ENCODE measurements at places on chromosomes 12 and 14. TPM values are rescaled to one million over a fixed set of nuclear protein-coding genes. Genes with fewer than 3 reads are reported as not detected.

DNA sequence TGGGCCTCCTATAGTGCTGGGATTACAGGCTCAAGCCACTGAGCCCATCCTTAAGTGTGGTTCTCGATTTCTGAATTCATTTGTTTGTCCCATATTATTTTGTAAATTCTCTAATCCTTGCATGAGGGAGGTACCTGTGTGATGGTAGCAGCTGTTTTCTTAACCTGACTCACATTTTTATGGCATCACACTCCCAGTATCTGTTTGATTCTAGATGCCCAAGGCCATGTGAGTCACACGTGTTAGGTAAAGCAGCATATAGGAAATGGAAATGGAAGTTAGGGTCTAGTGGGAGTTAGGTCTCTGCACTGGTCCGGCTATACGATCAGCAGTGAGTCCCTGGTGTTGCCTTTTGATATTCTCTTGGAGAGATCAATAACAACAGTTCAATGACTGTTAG lies 198.1 kb downstream of the ERC1 start:
- no peak for DNase-seq

- peak; percentile 56 for DNase-seq
These were observed 44.0 kb upstream of the SINHCAF start for GRCh38 chr12:31369712-31370521.

- DNase-seq = no peak
These were observed 52.6 kb downstream of the EEA1 start for GRCh38 chr12:92876496-92876895.

- peak; percentile 22 for DNase-seq
These were observed at the start of gene RTN1 for GRCh38 chr14:59870277-59871165. Gene RTN1 (minus strand): TSS chr14:59870776. CDS start chr14:59870630, 146 bp downstream.

- no peak for DNase-seq
These were observed 60.5 kb downstream of the BTG1 start for GRCh38 chr12:92085040-92085735.

- no peak for DNase-seq
These were observed 254.0 kb downstream of the ANO6 start for GRCh38 chr12:45469902-45470301.

The PTPRB gene
- total RNA-seq = 112 TPM

The CCDC197 gene
- not detected for total RNA-seq
